Stimulated activated CD8-positive, alpha-beta memory T cell treated with anti-CD3 and anti-CD28 coated beads, Interleukin-2, amount 100 ng/mL, for 1 hour (primary cell): ENCODE measurements at places on chromosomes 6 and 20.

- no peak for DNase-seq
Measured at GRCh38 chr20:52010541-52010940, 181.0 kb downstream of the ZFP64 start.

GRCh38 chr6:133761706-133762105 is 127.2 kb upstream of the TCF21 start:
- DNase-seq: no peak

DNA sequence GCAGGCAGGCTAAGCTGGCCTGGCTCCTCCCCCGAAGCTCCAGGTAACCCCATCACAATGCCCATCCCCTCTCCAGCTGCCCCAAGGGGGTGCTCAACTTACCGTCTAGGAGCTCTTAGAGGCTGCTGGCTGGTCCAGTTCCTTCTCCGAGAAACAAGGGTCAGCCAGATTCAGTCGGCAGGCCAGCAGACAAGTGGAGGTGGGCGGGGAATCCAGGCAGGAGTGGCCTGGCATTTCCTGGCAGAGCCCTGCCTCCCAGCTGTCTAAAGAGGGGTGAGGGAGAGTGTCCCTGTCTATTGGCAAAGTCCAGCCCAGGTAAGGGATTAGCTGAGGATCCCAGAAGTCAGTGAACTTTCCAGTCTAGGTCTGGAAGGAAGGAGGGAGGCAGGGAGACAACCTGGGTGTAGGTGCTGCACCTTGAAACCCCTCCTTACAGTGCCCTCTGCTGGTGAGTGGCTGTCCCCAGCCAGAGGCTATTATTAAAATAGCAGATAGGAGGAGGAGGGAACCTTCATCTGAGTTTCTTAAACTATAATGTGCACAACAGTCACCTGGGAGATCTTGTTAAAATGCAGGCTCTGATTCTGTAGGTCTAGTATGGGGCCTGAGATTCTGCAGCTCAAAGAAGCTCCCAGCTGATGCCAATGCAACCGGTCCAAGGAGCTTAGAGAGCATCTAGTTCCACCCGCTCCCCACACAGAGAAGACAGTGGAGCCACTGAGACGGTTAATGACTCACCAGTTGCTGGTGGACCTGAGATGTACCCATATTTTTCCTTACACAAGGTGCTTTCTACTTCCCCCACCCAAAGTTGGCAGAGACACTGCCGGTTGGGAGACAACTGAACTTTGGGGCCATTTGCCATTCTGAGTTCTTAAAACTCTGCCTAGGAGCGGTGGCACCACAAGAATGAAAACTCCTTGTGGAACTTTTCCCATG is at the start of gene UNC5CL:
UNC5CL (minus strand) TSS at position 162 of the 939 bp plus-strand sequence. CDS start 4,147 bp downstream, outside the sequence.
- peak; percentile 26 for DNase-seq

GRCh38 chr6:148973538-148974208 is 226.8 kb downstream of the UST start:
- DNase-seq: no peak

GRCh38 chr20:54208548-54209176 is 775 bp downstream of the PFDN4 start:
- DNase-seq: peak; percentile 0

DNA sequence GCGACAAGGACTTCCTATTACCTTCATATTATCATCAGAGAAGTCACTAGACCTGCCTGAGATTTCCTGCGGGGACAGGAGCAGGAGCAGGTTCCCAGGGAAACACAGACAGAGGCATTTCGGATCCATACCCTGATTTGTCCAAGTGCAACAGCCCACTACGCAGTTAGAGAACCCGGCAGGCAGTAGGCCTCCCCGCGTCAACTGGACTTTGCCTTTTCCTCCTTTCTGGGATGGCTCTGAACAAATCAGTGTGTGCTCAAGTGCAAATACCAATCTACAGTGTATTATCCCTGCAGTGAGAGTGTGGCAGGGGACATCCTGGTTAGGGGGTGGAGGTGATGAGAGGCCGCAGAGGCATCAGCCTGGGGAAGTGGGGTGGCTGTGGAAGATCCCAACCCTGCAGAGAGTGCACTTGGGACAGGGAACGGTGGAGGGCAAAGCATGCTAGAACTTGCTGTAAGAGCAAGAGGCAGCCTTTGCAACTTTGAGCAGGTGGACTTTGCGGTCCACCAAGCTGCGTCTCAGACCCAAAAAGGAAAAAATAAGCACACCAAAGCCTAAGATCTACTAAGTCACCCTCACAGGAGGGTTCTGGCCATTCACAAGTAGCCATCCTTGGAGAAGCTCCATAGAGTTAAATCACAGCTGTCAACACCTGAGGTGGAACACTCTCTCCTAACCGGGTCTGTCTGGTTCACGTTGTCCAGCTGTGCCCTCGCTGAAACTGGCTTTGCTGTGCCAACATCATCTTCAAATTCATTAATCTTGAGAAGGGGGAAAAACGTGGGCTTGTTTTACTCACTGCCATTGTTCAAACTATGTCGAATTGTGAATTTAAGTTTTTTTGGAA is 159.1 kb downstream of the ZDHHC14 start:
- DNase-seq: no peak

DNA sequence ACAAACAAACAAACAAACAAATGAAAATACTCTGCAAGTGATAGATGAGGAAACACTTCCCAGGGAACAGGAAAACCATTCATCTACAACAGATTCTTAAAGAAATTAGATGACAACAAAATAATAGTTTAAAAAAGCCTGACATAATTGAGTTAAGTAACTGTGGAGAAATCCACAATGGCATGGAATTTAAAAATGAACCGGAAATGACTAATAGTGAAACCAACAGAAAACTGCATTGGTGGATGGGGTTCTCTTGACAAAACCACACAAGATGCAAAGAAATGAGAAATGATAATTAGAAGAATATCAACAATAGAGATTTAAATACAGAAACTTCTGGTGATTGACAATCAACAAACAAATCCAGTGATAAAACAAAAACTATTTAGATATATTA is 785.6 kb downstream of the QKI start:
- no peak for DNase-seq

DNA sequence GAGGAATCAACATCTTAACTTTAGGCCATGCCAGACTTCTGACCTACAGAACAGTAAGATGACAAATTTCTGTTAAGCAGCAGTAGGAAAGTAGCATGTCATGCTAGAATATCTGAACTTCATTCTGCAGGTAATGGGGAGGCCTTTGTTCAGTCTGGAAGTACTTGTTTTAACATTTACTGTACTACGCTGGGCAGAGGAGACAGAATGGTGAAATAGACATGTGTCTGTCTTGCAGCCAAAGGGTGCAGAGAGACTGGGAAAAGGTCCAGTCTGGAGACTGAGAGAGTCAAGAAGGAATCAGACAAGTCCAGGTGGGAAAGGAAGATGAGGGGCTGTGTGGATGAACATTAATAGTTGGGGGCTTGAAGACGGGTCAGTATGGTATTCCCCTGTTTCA is 17.5 kb upstream of the ZBTB2 start:
- DNase-seq: no peak

DNA sequence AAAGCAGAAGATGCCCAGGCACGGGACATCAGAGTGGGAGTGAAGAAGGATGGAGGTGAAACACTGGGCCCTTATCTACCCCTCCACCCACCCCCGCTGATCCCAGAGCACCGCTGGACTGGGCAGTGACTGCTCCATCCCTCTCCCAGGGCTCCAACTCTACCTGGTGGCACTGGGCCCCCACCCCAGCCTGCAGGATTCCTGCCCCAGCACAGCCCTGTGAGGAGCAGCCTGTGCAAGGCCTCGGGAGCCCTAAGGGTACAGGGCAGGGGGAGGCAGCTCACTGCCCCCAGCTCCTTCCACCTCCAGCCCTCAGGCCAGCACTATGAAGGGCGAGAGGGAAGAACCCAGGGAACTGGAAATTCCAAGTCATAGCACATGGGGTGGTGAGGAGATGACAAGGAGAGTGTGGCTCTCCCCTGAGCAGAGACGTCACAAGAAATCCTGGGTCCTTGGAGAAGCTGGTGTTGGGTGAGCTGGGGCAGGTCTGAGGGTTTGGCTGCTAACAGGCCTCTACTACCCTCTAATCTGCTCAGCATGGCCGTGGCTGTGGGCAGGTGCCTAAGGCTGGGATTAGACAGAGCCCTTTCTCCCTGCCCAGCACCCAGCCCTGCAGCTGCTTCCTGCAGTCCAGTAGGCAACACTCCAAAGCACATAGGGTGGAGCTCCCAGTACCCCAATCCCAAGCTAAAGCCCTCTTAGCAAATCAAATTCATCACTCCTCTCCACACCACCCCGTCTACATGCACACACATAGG is 3.5 kb downstream of the CST3 start:
- DNase-seq: no peak

DNA sequence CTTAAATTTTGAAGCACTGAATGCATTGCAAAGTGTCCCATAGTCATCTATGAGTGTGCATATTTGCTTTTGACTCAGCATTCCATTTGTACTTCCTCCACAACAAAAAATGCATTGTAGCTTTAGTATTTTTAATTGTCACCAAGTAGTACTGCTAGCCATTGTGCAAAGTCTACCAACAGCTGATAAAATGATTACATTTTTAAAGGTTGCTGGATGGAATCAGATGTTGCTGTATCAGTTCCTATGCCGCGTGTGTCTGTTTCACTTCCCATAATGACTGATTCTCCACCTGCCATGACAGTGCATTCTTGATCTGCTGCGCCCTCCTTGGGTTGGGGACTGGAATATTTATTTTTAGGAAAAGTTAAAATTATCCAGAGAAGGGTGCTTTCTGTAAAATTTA is 41.2 kb downstream of the SLX4IP start:
- no peak for DNase-seq

- no peak for DNase-seq
Measured at GRCh38 chr20:62805155-62805710, 598 bp downstream of the OGFR start.

GRCh38 chr6:38262609-38263008 is 377.1 kb downstream of the BTBD9 start:
- DNase-seq: no peak

DNA sequence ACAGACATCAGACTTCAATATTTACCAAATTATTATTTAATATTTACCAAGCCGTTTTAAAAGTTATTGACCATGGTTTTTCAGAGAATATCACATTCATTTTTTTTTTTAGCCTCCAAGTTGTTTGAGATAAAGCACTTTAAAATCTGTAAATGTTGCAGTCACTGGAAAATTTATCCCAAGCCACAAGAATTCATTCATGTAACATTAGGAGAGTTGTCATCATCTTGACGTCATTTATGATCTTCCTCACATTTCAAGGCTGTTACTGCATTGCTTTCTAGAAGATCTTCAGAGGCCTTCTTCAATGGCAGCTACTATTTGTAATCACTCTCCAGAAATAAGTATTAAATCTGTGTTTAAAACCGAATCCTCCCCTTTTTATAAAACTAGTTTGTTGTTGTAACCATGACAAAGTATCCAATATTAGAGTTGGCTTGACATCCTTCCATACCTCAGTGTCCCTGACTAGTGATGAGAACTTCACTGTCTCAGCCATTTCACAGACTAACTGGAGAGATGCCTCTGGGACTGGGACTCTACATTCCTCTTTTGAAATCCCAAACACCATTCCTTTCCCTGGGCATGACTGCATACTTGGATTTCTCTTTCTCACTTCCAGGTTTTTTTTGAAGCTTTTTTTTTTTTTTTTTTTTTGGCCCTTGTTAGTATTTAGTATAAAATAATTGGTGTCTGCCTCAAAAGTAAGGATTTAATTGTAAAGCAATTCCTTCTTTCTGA is 100.1 kb downstream of the ZFAND3 start:
- no peak for DNase-seq

GRCh38 chr20:10922941-10923340 is 249.1 kb upstream of the JAG1 start:
- no peak for DNase-seq

- no peak for DNase-seq
Measured at GRCh38 chr6:3390698-3391097, 66.2 kb downstream of the SLC22A23 start.

GRCh38 chr20:8055096-8055495 is 35.5 kb upstream of the TMX4 start:
- DNase-seq: no peak

- DNase-seq: no peak
Measured at GRCh38 chr6:37344308-37344707, 9.5 kb upstream of the RNF8 start.

DNA sequence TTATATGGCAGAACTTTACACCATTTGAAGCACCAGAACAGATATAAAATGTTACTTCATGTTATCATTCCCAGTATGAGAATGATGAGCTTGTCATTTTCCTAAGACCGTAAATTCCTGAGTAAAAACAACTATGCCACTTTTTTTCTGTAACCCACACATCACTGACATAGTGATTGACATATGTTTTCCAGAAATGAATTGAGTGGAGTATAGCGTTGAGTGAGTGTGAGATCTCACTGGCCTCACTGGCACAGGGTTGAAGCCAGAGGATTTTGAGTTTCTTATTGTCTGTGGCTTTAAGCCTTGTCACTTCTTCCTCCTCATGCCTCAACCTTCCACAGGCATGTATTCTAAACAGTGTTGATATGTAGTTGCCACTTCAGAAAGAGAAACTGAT is 62.3 kb downstream of the PDE7B start:
- no peak for DNase-seq

GRCh38 chr6:49531774-49532569 is 18.5 kb upstream of the C6orf141 start:
- DNase-seq: no peak

- no peak for DNase-seq
Measured at GRCh38 chr6:131654326-131654725, 17.2 kb downstream of the ENPP3 start.

GRCh38 chr6:23704479-23705052 is 421.4 kb upstream of the NRSN1 start:
- DNase-seq: no peak

GRCh38 chr6:100998111-100998510 is 117.0 kb upstream of the ASCC3 start:
- DNase-seq: no peak

DNA sequence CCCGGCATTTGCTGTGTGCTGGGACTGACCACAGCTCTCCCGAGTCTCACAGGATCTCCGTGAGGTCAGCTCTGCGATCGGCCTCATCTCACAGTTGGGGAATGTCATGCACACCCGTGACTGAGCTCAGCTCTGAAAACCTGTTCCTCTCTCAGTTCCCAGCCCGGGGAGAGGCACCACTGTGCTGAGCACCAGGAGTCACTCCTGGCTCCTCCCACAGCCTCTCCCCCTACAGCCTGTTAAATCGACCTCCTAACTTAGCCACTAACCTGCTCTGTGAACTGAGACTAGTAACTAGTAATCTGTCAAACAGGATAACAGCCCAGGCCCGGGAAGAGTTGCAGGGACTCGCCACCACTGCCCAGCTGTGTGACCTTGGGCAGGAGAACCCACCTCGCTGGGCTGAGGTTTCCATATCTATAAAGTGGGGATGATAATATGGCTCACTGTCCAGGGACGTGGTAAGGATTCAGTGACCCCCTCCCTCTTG is 20.1 kb upstream of the NOL4L start:
- no peak for DNase-seq

- no peak for DNase-seq
Measured at GRCh38 chr20:32040142-32040953, 11.7 kb upstream of the HCK start.

- DNase-seq: no peak
Measured at GRCh38 chr6:18489335-18489734, 102.2 kb downstream of the RNF144B start.

- no peak for DNase-seq
Measured at GRCh38 chr6:7543789-7544424, 2.4 kb downstream of the DSP start.
